Stimulated activated CD4-positive, alpha-beta T cell treated with anti-CD3 and anti-CD28 coated beads, TNF-alpha, amount 100 ng/mL, for 24 hours (primary cell): ENCODE measurements at places on chromosomes 6 and 20.

DNA sequence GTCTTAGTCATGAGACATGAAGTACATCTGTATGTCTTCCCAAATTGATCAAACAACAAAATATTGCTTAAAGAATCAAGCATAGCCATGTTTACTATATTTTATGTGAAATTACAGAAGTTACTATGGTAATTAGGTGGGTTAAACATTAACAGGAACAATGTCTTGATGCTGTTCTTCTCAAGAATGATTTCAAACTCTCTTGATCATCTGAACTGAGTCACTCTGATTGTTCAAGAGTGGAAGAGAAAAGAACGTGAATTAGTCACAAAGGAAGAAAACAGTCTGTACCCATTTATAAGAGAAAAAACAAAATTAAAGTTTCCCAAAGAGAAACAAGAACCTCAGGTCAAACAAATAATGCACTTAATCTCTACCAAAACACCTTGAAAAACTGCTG lies 62.2 kb upstream of the NUP153 start:
- DNase-seq, result no peak

DNA sequence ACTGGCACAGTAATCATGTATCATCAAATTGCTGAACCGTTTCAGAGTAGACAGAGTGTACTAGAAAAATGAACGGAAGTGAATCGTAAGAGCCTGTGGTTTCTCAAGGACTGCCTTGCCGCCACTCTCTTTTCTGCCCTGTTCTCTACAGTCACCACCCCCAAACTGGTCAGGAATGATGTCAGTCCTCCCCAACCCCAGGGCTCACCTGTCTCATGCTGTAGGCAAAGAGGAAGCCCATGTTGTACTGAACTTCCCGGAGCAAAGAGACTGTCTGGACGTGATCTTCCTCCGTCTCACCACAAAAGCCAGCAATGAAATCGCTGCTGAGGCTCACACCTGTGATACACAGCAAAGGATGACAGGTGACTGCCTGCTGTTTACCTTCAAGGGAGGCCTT lies 31.0 kb downstream of the CDK5RAP1 start:
- DNase-seq, result peak; percentile 5

GRCh38 chr6:45870531-45870930 lies 145.1 kb downstream of the CLIC5 start:
- DNase-seq, result no peak

DNA sequence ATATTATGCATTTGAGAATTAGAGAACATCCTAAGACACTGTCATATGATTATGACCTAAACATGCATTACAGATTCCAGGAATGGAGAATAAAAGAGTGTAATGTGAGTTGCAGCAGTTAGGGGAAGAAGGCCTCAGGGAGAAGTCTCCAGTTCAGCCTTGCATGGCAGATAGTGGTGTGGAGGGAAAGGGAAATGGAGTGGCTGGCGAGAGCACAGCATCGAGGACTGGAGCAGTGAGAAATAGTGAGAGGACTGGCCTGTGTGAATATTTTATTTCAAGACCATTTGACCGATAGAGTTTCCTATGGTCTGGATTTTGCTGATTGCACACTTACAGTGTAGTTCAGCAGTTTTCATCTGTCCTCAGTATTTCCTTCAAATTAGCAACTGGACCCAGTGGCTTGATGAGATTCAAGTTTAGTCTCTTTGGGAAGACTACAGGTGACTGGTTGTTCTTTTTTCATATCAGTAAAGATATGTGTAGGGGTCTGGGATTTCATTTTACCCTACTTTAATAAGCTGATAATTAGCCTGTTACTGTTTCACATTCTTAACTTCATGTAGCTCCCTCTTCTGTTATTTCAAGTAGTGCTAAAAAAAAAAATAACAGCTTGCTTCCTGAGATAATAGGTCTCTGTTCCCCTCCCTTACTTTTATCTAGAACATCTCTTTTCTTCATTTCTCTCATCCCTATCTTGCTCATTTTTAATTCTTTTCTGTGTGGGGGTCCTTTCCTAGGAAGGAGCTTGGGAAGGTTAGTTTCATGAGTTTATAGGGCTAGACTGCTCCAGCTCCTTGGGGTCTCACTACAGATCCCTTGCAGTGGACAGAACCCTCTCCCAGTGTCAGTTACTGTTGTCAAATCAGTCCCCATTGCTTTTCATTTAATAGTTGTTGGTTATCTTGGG lies 27.9 kb downstream of the BLTP3A start:
- DNase-seq, result no peak

- DNase-seq, result no peak
These were observed 3.4 kb downstream of the LINC00237 start for GRCh38 chr20:21102603-21103311.

DNA sequence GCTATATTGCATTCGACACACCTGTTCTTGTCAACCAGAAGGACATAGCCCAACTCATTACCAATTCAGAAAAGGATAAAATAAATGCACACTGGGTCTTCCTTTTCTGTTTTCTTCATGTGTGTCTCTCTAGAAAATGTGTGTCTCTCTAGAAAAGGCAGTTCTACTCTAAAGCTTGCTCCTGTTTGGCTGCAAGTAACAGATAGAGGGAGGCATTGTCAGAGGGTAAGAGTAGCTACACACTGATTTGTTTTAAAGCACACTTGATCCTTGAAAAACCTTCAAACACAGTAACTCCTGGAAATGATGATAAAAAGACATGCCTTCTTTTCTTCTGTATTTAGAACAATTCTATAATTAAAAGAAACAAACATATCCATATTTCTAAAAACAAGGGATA lies 21.3 kb downstream of the GRM1 start:
- DNase-seq, result no peak

- no peak for DNase-seq
These were observed 93.6 kb upstream of the FAM184A start for GRCh38 chr6:119171864-119172588.

DNA sequence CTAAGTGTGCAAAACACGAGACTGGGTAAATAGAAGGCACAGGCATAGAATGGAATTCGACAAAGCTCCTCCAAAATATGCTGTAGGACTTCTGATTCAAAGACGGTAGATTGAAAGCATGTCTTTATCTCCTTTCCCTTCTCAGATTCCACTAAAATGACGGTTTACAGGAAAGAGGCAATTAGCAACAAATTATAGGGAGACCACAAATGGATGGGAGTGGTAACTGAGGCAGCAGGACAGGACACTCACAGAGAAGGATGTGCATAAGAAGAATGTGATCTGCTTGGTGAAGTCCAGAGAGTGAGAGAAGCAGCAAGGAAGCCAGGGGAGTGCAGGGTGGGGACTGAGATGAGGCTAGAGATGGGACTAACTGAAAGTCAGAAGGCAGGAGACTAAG lies 113.4 kb upstream of the MRPS10 start:
- no peak for DNase-seq

DNA sequence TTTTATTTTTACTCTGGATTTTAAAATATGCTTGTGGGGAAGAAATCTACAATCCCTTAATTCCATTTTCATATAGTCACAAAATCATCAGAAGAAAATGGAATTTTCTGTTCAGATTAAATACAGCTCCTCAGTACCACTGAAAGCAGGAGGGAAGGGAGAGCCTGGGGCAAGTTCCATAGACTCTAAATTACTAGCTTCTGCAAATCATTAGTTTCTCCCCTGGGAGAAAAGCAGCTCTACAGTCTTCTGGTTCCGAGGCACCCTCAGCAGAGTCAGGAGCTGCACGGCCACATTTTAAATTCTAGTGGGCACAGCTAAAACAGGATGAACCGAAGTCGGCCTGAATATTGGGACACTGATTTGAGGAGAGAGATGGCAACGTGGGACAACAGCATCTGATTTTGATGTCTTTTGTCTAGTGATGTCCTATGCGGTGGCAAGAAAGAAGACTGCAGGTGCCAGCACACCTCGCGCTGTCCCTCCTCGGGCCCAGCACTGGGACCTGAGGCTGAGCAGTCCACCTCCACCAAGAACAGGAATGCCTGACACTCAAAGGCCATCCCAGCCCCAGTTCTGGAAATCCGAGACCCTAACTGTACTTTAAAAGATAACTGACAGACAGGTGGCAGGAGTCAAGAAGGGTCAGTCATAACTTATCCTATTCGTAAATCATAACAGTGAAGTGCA lies 90.7 kb downstream of the FOXC1 start:
- DNase-seq, result no peak

DNA sequence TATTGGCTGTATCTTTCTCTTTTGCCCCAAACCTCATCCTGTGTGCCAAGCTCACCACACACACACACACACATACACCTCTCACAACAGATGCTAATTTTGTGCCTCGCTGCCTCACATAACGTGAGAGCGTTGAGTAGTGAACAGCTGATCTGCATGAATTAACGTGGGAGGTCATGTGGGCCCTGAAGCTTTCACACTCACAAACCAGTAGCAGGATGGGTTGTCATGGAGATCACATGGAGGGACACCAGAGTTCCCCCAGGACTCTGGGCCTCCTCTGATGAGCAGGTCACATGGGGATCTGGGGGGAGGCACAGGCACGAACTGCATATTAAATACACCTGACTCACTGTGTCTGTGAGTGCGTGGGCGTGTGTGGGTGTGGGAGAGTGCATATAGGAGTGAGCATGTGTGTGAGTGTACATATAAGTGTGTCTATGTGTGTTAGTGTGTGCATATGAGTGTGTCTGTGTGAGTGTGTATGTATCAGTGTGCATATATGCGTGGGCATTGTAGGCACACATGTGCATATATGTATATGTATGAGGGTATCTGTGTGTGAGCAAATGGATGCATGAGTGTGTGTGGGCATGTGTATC lies 62.7 kb upstream of the SULF2 start:
- no peak for DNase-seq

DNA sequence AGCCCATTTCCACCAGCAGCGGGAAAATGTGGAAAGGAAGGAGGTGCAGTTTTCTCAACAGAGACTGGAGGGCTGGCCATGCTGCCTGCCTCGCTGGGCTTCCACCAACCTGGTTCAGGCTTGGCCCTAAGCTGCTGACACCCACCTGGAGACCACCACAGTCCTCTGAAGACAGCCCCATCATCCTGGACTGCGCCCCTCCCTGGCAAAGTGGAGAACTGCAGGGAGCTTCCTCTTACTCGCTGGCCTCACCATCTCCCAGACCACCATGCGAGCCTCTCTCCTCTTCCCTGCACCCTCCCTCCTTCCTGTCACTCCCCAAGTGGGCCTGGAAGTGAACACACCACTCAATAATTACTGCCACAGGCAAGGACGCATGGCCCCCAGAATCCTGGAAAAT lies 71.5 kb downstream of the PSMG4 start:
- DNase-seq, result no peak

GRCh38 chr6:14618759-14619418 lies 501.3 kb downstream of the CD83 start:
- no peak for DNase-seq

DNA sequence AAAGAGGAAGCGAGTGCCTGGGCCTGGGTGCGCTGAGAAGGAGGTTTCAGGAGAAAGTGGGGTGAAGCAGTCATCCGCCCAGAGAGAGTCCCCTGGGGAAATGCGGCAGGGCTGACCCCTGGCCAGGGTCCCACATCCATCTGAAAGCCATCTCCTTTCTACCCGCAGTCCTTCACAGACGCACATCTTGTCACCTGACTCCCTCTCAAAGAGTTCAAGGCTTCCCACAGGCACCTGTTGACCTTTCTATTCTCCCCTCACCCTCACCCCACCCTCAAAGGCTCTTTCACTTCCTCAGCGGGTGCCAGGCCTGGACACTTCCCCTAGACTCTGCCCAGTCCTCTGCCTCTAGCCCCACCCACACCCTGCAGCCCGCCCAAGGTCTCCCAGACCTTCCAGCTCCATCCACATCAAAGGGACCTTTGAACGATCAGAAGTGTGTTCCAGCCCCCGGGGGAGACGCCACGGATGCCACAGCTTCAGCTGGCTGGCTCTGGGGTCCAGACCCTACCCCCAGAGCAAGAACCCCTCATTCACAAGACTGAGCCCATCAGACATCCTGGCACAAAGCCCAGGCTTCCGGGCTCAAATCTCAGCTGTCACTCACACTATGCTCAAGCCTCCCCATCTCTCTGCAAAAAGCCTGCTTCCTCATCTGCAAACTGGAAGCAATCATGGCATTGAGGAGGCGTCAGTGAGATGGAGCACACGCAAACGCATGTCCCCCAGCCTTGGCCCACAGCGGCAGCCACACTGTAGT lies 2.1 kb downstream of the CTSZ start:
- DNase-seq, result no peak

DNA sequence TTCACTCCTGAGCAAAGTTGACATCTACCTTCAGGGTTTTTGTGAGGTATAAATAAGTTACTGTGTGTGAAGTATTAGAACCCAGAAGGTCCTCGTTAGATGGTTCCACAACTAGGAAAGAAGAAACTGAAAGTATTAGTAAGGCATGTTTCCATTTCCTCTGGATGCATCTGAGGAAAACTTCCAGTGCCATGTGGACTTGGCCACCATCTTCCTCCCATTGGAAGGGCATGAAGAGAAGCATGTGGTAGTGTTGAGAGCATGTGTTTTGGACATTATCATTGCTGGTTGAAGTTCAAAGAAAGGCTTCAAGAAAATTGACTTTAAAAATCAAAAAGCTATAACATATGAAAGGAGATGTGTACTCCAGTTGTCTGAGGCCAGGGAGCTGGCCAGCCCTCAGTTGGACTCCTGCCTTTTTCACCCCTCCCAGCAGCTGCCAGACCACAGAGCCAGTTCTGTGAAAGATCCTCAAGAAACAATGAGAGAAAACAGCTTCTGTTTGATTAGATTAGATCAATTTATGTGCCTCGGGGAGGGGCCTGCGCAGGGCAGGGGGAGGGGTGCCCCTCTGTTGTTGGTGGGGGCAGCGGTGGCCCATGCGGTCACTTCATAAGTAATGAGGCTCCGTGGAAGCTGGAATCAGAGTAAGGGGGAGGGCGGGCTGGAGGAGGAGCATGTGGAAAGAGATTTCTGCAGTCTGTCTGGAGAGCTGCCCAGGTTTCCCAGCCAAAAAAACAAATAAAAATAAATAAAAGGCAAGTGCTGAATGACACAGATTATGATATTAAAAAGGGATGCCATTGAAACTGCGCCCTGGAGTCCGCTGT lies 154.0 kb downstream of the JARID2 start:
- DNase-seq, result no peak

DNA sequence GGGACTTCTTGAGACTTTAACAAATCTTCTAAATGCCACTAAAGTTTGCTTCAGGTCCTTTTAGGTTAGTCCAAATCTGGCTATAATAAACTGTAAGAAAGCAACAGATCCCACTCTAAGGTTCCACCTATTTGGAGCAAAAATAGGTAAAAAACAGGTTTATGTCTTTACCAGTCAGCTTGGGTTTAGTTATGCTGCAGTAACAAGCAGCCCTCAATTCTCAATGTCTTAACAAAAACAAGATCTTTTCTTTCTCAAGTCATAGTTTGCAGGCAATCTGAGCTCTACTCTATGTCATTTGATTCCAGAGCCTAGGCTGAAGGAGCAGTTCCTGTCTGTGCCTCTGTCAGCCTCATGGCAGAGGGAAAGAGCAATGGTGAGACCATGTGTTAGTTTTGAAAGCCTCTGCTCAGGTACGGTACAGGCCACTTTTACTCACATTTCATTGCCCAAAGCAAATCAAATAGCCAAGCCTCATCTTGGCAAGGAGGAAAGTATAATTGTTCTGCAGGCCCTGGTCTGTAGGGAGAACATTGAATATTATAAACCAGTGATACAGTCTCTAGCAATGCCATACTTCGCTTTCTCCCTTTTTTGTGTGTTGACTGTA lies 108.6 kb downstream of the CD83 start:
- no peak for DNase-seq
